SW 1271 (cell line): ENCODE measurements at places on chromosomes 11 and 22.
A peak's percentile ranks its signal among the peaks of the same experiment; 100 is the strongest.

- no peak for DNase-seq
Measured at GRCh38 chr22:37982938-37983859, 1.2 kb downstream of the SOX10 start.

DNA sequence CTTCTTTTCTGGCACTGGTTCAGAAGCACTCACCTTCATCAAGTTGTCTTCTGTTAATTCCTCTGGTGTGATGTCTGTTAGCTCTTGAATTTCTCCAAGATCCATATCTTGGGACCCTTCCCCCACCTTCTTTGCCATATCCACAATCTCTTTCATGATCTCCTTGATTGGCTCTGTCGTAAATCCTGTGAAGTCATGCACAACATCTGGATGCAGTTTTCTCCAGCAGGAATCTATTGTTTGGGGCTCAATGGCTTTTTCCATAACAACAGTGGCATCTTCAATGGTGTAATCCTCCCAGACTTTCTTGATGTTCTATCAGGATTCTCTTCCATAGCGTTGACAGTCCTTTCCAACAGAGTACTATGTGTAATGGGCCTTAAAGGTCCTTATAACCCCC lies 96.9 kb downstream of the CSTPP1 start:
- no peak for DNase-seq

GRCh38 chr11:29801561-29801960 lies 215.3 kb downstream of the KCNA4 start:
- DNase-seq: no peak

GRCh38 chr22:37545703-37546436 lies 14.4 kb upstream of the CDC42EP1 start:
- DNase-seq: no peak

- no peak for DNase-seq
Measured at GRCh38 chr11:26731084-26731456, 9.2 kb upstream of the SLC5A12 start.

GRCh38 chr11:86595955-86596354 lies 76.5 kb downstream of the ME3 start:
- DNase-seq: no peak

DNA sequence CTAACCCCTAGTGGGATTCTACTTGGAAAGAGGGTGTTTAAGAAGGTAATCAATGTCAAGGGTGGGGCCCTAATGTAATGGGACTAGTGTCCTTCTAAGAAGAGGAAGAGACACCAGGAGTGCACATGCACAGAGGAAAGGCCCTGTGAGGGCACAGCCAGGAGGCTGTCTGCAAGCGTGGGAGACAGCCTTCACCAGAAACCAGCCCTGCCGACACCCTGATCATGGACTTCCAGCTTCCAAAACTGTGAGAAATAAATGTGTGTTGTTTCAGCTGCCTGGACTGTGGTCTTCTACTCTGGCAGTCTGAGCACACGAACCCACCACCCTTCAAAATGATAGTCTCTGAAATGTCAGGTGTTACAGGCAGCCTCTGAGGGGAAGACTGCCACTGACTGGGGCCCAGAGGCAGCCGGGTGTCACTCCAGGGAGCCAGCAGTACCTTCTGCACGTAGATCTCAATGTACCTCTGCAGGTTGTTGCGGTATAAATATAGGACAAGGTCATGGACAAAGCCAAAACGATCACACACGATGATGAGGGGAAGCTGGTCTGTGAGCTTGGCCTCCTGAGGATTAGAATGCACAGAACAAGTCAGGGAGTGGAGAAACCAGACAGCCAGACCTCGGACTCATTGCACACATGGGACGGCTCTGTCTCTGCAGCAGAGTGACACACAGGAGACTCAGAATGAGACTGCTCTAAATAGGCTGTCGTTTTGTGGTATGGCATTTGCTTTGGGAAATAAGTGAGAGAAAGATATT lies 43.9 kb upstream of the SLC25A1 start:
- no peak for DNase-seq

GRCh38 chr11:66048547-66049323 lies at the start of gene GAL3ST3:
Gene GAL3ST3 (minus strand): TSS chr11:66049161. CDS start chr11:66045415, 3,746 bp downstream.
- DNase-seq: no peak

GRCh38 chr11:12122083-12122482 lies 11.7 kb downstream of the MICAL2 start:
- peak; percentile 23 for DNase-seq

GRCh38 chr11:61695917-61696316 lies 15.7 kb downstream of the DAGLA start:
- no peak for DNase-seq

DNA sequence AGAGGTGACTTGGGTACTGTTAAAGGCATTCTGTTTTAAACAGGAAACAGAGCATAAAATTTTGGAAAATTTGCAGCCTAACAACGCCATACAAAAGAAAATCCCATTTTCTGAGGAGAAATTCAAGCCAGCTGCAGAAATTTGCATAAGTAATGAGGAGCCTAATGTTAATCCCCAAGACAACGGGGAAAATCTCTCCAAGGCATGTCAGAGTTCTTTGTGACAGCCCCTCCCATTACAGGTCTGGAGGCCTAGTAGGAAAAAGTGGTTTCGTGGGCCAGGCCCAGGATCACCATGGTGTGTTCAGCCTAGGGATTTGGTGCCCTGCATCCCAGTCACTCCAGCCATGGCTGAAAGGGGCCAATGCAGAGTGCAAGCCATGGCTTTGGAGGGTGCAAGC lies 1333.1 kb upstream of the TENM4 start:
- no peak for DNase-seq
